ENCODE measurements at places on chromosomes 4 and X.
A peak's percentile ranks its signal among the peaks of the same experiment; 100 is the strongest.

DNA sequence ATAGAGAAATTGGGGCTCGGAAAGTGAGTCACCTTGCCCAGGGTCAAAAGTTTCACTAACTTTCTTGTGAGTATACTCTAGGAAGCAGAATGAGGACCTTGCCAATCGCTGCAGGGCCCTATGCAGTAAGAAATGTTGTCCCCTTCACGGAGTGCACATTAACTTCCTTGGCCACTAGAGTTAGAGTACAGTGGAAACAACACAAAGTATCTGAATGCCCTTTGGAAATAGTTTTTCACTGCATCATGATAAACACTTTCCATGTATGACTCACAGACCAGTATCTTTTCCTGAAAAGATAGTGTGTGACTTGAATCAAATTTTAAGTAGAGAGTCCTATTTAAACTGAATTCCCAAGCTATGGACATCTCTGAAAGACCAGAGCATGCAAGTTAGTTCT, 45.5 kb upstream of the STK26 start:
- DNase-seq: no peak

DNA sequence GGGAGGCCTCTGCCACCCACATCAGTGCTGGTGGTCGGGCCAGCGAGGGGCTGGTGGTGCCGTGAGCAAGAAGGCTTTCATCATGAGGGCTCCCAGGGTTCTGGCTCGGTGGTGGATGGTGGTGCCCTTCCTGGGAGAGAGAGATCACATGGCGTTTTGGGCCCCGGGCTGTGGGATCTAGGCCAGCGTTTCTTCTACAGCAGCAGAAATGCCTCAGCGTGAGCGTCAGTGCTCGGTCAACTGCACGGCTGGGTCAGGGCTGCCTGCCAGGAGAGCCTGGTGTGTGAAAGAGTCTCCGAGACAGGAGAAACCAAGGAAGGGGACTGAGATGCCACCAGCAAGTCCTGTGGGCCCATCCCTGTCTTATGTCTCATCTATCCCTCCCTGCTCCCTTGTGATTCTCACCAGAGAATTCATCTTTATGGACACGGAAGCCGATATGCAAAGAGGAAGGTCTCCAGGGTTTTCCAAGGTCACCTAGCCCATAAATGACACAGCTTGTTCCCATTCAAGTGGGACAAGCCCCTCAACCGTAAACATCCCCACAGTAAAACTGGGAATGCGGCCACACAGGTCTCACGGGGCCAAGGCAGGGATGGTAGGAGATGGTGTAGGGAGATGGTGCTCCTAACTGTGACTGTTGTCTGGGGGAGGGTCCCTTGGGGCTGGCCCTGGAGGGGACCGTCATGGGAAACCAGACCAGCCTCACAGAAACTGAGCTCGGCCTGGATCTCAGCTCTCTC, 99.2 kb downstream of the SORCS2 start:
- DNase-seq: no peak

DNA sequence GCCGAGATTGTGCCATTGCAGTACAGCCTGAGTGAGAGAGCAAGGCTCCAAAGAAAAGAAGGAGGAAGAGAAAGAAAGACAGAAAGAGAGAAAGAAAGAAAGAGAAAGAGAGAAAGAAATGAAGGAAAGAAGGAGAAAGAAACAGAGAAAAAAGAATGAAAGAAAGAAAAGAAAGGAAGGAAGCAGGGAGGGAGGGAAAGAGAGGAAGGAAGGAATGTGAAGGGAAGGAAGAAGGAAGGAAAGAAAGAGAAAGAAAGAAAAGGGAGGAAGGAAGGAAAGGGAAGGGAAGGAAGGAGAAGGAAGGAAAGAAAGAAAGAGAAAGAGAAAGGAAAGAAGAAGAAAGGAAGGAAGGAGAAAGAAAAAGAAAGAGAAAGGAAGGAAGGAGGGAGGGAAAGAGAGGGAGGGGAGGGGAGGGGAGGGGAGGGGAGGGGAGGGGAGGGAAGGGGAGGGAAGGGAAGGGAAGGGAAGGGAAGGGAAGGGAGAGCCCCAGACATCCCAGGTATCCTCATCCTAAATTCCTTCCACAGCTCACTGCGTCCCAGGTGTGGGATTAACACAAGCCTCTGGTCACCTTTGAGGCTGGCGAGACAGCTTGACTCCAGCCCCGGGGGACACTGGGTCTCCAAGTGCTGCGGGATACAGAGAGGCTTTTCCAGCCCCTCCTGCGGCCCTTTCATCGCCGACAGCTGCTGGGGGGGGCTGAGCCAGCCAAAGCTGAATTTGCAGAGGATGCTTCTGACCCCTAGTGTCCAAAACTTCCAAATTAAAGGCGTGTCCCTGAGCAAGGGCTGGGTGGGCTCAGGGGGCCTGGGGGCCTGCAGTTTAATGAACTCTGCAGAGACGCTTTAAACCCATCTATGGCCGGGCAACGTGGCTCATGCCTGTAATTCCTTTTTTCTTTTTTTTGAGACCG, 24.2 kb upstream of the CSF2RA start:
- no peak for DNase-seq

- no peak for DNase-seq
These were observed 3.0 kb downstream of the PLXNB3 start for GRCh38 chrX:153766871-153767673.

DNA sequence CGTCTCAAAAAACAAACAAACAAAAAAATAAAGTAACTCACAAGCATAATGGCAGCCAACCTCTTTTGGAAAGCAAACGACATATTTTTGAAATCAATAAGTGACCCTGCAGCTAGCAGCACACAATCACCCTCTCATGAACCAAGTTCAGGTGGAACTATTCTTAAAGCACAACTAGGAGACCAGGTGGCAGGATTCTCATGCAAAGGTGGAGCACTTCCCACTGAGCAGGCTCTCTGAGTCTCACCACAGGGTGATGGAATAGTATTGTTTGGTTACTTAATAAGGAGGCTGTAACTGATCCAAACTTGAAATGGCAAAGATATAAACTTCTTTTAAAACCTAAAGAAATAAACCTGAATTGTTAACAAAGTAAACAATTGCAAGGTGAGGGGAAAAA, 1293.1 kb downstream of the PCDH19 start:
- no peak for DNase-seq

- no peak for DNase-seq
These were observed 781.4 kb upstream of the INTU start for GRCh38 chr4:126851391-126851790.

DNA sequence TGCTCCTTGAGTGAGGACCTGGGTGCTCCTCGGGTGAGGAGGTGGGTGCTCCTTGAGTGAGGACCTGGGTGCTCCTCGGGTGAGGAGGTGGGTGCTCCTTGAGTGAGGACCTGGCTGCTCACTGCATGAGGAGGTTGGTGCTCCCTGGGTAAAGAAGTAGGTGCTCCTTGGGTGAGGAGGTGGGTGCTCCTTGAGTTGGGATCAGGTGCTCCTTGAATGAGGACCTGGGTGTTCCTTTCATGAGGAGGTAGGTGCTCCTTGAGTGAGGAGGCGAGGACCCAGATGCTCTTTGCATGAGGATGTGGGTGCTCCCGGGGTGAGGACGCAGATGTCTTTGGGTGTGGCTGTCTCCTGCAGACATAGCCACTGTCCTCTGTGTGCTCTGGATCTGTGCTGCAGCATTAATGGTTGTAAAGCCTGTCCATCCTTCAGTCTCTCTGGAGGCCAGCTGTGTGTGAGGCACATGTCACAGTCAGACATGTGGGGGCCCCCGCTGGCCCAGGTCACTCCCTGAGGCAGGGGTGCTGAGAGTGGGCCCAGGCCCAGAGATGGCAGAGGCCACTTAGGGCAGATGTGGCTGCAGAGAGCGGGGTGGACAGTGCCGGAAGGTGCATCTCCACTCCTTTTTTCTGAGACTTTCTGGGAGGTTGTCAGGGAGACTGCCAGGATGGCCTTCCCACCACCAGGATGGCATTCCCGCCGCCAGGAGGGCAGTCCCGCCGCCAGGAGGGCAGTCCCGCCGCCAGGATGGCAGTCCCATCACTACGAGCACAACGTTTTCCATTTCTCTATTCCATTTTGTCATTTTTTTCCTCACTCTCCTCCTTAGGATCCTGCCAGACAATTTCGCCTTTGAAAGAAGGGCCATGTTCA, 101.8 kb downstream of the HMX1 start:
- DNase-seq: no peak

DNA sequence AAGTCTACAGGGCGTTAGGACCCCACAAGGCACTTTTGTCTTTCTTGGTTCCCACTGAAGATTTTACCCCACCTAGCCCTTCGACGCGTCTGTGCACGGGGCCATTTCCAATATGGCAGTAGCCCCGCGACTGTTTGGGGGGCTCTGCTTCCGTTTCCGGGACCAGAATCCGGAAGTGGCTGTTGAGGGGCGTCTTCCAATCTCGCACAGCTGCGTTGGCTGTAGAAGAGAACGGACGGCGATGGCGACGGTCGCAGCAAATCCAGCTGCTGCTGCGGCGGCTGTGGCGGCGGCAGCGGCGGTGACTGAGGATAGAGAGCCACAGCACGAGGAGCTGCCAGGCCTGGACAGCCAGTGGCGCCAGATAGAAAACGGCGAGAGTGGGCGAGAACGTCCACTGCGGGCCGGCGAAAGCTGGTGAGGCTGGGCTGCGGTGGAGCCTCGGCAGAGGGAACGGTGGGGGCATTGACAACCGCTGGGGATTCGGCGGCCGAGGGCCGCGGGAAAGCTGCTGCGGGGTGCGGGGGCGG, at the start of gene USP11:
TSS of gene USP11 (plus strand) at position 207 of the 530 bp plus-strand sequence. CDS start at position 242, 35 bp downstream.
- DNase-seq: peak; percentile 33

DNA sequence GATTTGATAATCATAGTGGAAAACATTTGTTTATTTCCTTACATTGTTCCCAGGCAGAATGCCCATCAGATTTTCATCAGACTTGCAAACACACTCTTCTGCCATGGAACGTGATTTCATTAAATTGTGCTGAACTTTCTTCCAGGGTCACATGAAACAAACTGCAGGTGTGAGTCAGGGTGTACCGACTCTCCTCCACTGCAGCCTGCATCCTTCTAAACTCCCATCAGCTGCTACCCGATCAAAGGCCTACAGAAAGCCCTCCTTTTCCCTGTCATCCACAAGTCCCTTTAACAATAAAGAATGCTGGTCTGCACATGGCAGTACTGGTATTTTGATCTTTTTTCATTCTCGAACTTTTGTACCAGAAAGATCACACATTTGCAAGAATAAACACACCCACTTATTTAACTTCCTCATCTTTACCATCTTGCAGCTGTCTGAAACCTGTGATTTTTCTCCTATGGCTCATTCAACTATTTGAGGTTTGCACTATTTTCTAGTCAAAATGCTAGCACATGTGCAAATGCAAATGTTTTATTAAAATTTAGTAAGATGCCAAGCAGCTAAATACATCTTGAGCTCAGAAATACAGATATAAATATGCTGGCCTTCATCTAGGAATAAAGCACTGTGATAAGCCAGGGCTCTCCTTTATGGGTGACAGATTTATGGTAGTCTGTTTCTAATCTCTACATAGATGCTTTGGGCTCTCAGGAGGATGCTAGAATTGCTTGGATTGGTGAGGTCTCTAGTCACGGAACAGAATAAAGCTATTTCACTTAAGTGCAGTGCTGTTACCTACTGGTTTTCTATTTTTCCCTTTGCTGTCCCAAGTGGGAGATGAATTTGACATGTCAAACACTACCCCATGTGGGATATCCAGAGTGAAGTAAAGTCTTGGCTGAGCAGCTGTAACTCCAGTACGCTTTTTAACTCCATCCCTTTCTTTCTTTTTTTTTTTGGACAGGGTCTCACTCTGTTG, 25.8 kb upstream of the ARHGAP24 start:
- DNase-seq: no peak

DNA sequence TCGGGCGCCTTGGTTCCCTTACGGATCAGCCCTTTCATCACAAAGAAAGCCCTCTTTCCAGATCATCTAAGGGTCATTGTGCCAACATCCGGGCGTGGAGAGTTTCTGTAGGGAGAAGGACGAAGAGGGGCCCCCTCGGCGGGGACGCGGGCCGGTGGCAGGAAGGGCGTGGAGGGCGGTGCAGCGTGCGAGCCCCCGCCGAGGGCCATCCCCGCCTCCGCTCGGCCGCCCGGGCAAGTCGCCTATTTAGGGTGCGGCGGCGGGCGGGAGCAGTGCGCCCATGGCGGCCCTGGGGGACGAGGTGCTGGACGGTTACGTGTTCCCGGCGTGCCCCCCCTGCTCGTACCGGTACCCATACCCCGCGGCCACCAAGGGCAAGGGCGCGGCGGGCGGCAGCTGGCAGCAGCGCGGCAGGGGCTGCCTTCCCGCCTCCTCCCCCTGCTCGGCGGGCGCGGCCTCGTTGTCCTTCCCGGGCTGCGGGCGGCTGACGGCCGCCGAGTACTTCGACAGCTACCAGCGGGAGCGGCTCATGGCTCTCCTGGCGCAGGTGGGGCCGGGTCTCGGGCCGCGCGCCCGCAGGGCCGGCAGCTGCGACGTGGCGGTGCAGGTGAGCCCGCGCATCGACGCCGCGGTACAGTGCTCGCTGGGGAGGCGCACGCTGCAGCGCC, at the start of gene ZAR1:
TSS of gene ZAR1 (plus strand) at position 241 of the 668 bp plus-strand sequence. CDS start at position 281, 40 bp downstream.
- DNase-seq: no peak

- peak; percentile 45 for DNase-seq
These were observed 13.3 kb upstream of the IL3RA start for GRCh38 chrX:1323315-1323714.

GRCh38 chrX:39047174-39047573, 245.9 kb downstream of the MID1IP1 start:
- no peak for DNase-seq

- DNase-seq: no peak
These were observed 221.2 kb downstream of the LDB2 start for GRCh38 chr4:16677001-16677944.

DNA sequence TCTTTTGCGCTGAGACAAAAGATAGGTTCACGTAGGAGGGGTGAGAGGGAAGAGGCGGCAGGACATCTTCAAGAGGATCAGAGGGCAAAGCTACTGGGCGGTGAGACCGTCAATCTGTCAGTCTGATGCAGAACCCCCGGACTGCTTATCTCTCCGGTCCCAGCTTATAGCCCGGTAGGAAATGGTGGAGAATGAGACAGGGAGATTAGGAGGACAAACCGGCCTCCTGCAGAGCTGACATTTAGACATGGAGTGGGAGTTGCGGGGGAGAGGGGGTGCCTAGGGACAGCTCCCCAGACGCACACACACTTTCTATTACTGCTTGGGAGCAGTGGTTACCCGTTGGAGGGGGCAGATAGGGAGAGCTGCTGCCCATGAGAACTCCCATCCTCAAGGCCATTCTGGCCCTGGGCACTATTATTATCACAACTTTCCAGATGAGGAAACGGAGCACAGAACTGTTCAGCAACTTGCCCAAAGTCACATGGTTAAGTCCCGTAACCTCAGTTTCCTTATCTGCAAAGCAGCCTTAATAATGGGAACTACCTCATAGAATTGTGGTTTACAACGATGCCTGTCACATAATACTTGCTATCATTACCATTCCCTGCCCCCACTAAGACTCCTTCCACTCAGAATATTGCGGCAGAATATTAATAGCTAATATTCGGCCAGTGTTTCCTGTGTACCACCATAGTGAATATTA, 1.1 kb upstream of the HDAC6 start:
- no peak for DNase-seq

GRCh38 chr4:154960476-154960875, 179.4 kb downstream of the RBM46 start:
- no peak for DNase-seq

DNA sequence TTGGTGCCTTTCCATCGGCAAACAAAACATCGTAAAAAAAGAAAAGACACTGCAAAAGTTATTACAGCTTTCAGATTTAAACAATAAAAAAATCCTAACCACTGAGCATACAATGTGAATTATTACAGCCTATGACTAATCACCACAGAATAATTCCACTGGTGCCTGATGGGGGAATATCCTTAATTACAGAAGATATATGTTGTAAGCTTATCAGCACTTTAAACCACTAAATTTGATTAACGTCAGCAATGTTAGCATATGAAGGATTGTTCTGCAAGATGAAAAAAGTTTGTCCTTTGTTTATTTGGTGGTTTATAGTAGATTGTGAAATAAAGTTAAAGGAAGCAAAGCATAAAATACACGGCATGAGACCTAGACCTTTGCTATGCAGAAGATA, 210.2 kb upstream of the ADAMTS3 start:
- DNase-seq: no peak
